Coronary artery (tissue), 2 donors: ENCODE measurements at places on chromosomes 2 and 18.

DNA sequence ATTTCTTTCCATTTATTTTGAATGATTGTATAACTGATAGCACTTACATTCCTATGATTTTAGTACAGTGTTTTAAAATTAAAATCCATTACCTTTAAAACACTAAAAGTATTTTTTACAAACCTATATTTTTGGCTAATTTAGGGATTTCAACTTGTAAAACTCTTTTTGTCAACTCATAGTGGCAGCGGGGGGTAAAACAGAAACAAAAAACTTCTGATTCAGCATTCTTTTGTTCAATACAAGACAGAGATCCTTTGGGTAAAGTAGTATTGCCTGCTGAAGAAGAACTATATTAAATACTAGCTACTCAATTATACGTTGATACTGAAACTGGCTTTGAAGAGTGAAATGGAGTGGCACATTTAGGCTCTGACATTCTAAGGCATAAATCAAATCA, 437.4 kb upstream of the CDH19 start:
- no peak for DNase-seq

DNA sequence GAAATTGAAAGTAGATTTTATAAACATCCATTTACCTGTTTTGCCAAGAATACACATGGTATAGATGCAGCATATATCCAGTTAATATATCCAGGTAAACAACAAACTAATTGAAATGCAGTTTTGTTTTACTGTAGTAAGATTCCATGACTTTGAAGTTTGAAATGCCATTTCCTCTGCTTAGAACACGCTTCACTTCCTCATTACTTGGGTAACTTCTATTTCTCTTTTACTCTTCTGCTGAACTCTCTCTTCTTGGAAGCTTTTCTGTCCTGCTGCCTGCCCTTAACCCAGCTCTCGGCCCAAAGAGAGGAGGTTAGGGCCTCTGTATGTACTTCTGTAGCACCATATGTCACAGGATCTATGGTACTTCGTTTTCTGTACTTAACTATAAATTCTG, 14.1 kb upstream of the IL1RL2 start:
- no peak for DNase-seq

- DNase-seq = no peak
These were observed 342.4 kb downstream of the AKAIN1 start for GRCh38 chr18:4854671-4855070.

- DNase-seq = no peak
These were observed 57.6 kb upstream of the IL1RL1 start for GRCh38 chr2:102253753-102254150.

DNA sequence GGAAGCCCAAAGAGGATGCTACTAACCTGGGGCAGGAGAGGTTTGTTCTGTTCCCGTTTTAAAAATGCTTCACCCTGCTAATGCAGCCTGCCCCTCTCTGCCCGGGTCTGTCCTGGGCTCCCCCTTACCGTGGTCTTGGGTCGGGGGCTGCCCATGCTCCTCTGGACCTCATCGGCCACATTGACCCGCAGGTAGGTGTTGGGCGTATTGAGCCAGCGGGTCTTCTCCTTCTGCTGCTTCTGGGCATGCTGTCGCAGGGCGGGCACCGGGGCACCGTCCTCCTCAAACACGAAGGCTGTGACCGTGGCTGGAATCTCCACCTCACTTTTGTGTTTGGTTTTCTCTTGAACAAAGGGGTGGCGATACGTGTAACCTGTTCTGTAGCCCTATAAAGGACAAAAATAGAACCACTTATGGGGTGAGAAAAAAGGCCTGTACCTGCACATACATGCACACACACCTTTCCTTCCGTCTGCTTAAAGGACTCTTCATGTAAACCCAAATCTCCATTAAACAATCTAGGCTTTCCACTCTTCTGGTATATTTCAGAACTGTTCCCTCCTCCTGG, 89.3 kb downstream of the ADD2 start:
- DNase-seq = peak; percentile 53

GRCh38 chr18:10201659-10202058, 252.8 kb upstream of the APCDD1 start:
- DNase-seq = no peak
